ENCODE measurements at places on chromosomes 7 and 10.

DNA sequence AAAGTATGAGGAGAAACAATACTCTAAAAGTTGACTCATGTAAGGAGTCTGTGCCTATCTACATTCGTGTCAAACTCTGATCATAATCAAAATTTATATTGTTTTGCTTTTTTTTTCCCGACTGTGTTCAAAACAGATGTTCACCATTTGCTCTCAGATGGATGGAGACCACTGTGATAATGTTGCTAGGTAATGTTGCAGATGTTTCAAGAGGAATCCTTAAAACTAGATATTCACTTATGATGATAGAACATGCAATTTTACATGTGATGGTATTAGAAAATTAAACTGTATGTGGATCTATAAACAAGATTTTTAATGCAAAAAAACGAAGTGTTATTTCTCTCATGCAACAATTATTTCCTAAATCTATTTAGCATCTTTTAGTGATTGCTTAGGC lies 1080.1 kb downstream of the REEP3 start:
- DNase-seq: no peak

GRCh38 chr7:90629297-90629918 lies 33.3 kb downstream of the CDK14 start:
- no peak for DNase-seq

GRCh38 chr7:92695308-92696261 lies 105.4 kb upstream of the FAM133B start:
- DNase-seq: no peak

DNA sequence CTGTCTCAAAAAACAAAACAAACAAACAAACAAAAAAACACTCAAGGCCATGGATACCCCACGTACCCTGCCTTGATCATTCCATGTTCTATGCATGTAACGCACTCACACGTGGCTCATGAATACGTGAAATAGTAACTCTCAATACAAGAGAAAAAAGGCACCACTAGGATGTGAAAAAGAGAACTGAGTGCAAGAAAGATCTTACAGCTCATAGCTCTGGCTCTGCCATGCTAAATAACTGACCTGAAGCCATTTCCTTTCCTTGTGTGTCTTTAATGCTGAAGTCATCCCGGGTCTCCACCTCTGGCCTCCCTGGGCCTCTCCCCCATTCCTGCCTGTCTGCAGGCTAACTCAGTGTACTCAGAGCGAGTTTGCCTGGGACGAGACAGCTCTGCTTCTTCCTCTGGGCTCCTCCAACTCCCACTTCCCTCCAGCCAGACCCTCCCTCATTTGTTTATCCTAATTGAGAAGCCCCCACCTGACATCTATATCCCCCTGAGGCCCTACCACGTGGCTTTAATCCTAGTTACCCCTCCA lies 117.3 kb downstream of the PRPF18 start:
- no peak for DNase-seq

GRCh38 chr10:78302739-78302988 lies 269.0 kb downstream of the RPS24 start:
- no peak for DNase-seq

- no peak for DNase-seq
Measured at GRCh38 chr10:73174148-73174925, 6.4 kb downstream of the FAM149B1 start.

DNA sequence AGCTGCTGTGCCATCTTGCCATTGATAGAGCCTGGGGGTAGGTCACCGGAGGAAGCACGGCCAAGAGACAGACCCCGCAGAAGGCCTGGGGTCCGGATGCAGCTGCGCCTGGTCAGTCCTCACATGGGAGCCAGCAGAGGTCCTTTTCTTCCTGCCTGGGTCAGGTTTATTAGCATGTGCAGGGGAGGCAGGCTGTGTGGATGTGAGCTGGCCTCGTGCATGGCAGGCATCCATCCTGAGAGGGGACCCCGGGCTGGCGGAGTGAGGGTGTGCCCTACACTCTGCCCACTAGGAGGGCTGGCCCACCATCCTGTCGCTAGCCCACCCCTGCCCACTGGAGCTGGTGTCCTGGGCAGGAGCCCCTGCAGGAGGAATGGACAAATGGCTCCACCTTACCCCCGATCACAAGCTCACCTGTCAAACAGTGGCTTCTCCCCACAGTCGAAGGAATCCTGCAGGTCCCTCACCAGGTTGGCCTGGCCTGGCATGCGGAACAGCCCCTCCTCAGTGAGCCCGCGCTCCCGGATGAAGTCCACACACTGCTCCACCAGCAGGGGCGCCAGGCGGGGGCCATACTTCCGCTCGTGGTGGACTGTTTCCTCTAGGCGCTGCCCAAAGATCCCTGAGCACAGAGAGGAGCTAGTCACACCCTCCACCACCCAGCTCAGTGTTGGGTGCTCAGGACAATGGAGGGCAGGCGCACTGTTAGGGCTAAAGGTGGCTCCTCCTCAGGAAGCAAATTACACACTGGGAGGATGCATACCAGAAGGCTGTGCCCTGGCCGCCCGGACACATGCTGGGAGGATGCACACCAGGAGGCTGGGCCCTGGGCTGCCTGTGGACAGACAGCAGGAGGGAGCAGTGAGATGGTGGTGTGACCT lies 145.4 kb downstream of the ARHGAP22 start:
- no peak for DNase-seq

DNA sequence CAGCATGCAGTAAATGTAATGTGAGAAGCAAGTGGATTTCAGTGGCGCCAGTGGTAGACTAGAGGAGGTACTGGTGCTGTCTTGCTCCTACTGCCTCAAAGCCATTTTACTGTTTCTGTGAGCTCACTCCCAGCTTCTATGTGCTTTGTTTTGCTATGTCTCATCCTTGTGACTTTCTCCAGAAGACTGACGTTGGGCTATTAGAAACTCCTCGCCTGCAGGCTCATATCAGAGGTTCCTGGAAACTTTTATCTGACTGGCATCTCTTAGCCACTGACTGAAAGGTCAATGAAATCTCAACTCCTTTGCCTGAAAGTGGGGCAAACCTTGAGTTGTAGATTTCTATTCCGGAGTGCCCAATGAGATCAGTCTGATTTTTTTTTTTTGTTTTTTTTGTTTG lies 66.4 kb upstream of the SORCS1 start:
- no peak for DNase-seq

DNA sequence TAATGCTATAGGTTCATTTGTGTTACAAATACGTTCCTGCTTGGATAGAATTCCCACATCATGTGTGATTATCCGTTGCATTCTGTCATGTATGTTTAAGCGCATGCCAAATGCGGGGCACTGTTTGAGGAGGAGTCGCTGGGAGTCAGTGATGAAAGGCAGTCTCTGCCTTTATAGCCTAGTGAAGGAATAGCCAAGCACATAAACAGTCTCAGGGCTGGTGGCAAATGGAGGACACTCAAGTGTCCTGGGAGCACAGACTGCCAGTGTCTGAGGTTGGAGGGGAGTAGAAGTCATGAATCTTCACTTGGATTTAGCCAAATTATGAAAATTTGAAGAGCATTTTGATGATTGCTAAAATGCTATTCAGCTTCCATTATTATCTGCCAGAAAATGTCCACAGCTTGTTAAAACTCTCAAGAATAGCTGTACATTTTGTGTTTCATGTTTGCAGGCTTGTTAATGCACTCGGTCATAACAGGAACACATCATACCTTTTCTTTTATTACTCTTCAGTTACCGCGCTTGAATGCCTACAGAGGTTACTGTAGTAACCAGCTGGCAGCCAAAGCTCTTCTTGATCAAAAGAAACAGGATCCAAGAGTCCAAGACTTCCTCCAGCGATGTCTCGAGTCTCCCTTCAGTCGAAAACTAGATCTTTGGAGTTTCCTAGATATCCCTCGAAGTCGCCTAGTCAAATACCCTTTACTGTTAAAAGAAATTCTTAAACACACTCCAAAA lies 41.6 kb downstream of the NET1 start:
- no peak for DNase-seq

Measured in stimulated activated CD4-positive, alpha-beta T cell treated with anti-CD3 and anti-CD28 coated beads, Interleukin-1b, Interleukin-23, amount 100 ng/mL, for 1 hour (primary cell).